ENCODE measurements at places on chromosomes 6 and 20. TPM values are rescaled to one million over a fixed set of nuclear protein-coding genes. Genes with fewer than 3 reads are reported as not detected.

Gene PRND
- total RNA-seq, result 1.8 TPM

Gene DDO
- not detected for total RNA-seq

GRCh38 chr6:111844921-111845320 is 28.3 kb downstream of the FYN start:
- peak; percentile 82 for DNase-seq

Gene ENPP5
- 13.9 TPM for total RNA-seq

Gene SLC24A3
- total RNA-seq, result 1.5 TPM

GRCh38 chr6:114638341-114638740 is 295.5 kb upstream of the HS3ST5 start:
- peak; percentile 83 for DNase-seq

DNA sequence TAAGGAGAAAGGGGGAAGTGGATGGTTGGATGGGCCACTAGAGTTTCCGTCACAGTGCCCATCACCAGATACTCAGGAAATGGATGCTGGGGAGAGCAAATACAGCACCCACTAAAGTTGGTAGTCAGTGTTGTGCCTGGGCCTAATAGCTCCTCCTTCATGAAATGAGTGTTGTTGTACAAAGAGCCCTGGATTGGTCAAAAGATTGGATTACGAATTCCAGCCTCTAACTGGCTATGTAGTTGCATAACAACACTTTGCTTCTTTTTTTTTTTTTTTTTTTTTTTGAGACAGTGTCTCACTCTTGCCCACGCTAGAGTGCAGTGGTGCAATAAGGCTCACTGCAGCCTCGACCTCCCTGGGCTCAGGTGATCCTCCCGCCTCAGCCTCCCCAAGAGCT is 27.4 kb downstream of the KCNG1 start:
- DNase-seq, result no peak

- no peak for DNase-seq
These were observed 185.6 kb downstream of the KIF16B start for GRCh38 chr20:16387666-16388065.

Measured in endodermal cell (in vitro differentiated cells).